Erythroblast (primary cell): ENCODE measurements at places on chromosomes 7 and 10.

DNA sequence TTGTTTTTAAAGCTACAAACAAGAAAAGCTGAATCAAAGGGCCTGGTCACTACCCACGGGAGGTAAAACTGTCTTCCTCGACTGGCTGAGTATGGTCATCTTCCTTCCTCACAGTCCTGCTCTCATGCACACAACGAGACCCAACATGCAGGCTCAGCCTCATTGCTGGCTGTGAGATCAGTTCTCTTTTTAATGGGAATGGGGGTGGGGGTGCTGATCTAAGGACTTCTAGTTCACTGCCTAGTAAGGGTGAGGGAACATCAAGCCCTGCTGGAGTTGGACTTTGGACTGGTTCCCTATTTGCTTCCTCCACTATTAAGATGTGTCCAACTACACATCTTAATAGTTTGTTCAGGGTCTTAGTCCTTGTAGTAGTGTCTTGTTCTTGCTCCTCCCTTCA lies 48.2 kb downstream of the ABCB4 start:
- no peak for DNase-seq

DNA sequence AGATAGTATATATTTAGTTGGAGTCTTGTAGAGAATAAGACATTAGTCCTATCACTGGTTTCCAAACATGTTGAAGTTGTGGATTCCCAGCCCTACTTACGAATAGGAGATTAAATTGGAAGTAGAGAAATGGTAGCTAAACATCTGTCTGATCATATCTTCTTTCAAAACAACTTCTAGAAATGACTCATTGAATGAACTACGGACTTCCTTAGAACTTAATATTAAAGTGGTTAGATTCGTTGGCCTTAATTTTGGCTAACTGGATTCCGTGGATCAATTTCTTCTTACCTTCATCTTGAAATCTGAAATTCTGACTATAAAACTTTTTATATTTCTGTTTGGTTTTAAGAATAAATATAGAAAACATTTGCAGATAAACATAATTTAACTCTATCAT lies 3.4 kb downstream of the PHF14 start:
- DNase-seq: no peak

DNA sequence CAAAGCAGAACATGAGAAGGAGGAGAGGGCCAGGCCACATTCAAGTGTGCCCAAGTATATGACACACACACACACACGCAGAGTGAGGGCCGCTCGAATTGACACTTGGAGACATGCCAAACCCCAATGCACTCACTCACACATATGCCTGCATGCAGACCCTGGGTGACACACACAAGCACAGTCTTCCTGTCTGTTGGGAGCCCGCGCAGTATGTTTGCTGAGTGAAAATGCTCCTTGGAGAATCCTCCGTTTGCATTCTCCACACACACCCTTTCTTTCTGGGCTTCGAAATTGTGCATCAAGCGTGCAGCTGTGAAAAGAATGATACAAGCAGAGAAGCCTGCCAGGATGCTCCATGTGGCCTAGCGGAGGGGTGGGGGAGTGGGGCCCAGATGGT lies 120.9 kb downstream of the PLXNA4 start:
- no peak for DNase-seq

DNA sequence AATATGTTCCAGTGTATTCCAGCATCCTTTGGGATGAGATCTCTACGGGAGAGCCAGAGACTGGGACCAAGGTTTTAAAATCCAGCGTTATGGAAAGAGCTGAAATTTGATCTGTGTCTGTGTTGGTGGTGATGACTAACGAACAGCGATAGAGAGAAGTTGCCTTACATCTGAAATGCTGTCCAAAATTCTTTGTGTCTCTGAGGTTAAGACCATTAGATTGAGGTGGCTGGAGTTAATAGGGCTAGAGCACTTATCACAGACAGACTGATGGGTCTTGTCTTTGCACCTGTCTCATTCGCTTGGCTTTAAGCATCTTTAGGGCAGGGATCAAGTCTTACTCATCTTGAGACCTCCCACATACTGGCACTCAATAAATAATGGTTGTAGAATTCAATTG lies 41.0 kb upstream of the RAPGEF5 start:
- DNase-seq: no peak

- DNase-seq: peak; percentile 41
These were observed 16.3 kb downstream of the ABI1 start for GRCh38 chr10:26844396-26844975.

DNA sequence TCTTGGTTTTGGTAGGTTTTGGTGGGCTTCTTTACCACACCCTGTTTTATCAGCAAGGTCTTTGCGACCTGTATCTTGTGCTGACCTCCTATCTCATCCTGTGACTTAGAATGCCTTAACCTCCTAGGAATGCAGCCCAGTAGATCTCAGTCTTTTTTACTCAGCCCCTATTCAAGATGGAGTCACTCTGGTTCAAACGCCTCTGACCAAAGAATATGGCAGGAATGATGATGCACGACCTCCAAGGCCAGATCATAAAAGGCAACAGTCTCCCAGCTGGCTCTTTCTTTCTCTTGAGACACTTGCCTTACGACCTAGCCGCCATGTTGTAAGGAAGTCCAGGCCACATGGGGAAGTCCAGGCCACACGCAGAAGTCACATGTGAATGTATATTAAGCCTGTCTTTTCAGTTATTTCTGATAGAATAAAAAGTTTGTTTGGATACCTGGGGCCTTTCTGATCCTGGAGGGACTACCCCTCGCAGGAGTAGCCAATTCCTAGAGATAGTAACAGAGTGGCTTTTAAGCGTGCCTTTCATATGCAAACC lies 10.5 kb upstream of the RADIL start:
- no peak for DNase-seq

DNA sequence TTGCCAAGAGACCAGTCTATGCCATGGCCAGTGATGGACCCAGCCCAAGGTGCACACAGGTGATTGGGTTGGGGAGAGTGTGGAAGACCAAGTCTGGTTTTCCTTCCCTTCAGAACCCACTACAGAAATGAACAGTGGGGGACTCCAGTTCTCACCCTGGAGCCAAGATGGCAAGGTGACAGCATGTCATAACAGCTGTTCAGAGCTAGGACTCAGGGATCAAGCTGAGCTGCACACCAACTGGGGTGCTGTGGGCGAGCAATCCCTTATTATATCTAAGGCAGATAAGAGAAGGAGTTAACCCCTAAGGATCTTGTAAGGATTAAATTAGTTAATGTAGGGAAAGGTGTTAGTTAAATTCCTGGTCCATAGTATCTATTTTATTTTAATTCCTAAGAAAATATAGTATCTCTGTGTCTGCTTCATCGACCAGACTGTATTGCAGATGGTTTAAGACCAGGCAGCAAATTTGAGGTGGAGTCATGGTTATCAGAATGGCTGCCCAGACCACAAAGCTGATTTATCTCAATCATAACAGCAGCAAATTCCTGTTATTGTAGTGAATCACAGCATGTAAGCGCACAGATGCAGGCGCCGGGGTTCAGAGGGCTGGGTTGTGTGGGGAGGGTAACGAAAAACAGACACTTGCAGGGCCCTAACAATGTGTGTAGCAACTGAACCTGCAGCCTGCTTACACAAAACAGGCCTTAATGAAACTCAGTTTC lies 208.7 kb upstream of the ZNF32 start:
- DNase-seq: no peak

GRCh38 chr7:30531286-30531685 lies 26.7 kb upstream of the GGCT start:
- DNase-seq: no peak

DNA sequence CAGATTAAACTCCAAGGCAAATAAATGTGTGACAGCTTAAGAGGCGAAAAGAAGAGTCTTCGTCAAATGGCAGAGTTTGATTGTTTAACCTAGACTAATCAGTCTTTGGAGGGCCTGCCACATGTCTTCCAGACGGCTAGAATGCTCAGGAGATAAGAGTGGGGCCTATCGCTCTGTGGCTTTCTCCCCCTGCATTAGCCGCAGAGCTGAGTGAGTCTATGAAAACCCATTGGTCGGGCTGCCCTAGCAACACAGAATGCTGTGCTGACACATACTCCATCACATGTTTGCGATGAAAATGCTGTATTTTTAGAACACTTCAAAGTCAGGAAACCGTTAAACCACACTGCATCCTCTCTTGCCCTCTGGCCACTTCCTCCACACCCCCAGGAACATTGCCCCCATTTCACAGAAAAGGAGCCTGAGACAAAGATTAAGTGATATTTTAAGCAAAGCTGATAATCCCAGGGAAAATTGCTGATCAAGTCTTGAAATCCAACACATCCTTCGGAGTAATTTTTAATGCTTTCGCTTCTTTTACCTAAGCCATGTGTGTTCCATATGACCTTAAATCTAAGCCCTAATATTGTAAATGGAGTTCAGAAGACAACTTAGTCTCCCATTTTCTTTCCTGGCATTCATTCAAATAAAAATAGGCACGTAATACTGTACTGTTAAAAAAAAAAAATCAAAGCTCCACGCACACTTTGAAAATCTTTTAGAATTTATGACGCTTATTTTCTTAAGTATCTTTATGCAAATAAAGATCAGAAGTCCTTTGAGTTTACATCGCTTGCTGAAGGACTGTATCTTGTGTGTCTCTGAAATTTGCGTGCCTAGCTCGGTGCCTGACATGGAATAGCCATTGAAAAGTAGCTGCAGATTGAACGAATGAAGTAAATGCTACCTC lies 161.2 kb downstream of the CELF2 start:
- peak; percentile 93 for DNase-seq

DNA sequence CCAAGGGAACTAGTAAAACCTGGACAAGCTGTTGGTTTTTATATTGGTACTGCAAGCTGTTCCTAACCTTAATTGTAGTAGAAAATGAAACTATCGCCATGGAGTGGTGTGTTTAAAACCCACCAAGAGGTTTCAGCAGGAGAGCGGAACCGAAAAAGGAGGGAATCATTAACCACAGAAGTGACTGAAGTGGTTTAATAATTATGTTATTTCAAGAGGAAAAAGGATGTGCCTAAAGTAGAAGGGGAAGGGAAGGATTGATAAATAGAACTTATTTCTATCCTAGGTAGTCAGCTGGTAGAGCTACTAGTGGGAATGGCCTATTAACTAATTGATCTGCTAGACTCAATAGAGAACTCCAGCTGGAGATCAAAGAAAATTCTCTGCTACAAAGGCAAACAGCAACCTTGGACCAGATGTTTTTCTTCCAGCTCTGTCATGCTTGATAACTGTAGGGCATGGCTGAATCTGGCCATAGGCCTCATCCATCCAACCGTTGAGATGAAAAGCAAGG lies 91.8 kb downstream of the BAMBI start:
- DNase-seq: no peak

DNA sequence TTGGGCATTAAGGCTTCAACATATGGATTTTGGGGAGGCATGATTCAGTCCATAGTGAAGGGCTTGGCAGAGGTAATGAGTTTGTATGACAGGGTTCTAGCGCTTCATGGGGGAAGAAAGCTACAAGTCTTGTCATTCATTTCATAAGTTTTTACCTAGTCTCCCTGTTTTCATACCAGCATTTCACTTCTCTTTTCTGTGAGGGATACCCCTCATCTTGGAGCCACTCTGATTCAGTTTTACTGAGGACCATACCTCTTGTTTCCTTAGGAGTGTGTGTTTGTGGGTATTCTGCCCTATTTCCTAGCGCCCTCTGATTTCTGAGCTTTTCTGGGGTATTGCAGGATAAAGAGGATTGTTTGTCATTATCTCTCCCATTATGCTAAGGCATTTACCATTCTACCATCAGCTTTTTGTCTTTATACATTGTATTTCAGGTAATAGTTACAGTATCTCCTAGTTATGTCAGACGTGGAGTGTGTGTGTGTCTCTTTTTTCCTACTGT lies 6.8 kb downstream of the RSBN1L start:
- no peak for DNase-seq

DNA sequence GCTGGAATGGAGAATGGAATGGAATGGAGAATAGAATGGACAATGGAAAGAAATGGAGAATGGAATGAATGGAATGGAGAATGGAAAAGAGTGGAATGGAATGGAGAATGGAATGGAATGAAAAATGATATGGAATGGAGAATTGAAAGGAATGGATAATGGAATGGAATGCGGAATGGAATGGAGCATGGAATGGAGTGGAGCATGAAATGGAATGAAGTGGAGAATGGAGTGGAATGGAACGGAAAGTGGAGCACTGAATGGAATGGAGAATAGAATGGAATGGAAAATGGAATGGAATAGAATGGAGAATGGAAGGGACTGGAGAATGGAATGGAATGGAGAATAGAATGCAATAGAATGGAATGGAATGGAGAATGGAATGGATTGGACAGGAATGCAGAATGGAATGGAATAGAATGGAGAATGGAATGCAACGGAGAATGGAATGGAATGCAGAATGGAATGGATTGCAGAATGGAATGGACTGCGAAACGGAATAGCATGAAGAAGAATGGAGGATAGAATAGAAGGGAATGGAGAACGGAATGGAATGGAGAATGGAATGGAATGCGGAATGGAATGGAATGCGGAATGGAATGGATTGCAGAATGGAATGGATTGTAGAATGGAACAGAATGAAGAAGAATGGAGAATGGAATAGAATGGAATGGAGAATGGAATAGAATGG lies 89.4 kb downstream of the NSUN6 start:
- DNase-seq: no peak

DNA sequence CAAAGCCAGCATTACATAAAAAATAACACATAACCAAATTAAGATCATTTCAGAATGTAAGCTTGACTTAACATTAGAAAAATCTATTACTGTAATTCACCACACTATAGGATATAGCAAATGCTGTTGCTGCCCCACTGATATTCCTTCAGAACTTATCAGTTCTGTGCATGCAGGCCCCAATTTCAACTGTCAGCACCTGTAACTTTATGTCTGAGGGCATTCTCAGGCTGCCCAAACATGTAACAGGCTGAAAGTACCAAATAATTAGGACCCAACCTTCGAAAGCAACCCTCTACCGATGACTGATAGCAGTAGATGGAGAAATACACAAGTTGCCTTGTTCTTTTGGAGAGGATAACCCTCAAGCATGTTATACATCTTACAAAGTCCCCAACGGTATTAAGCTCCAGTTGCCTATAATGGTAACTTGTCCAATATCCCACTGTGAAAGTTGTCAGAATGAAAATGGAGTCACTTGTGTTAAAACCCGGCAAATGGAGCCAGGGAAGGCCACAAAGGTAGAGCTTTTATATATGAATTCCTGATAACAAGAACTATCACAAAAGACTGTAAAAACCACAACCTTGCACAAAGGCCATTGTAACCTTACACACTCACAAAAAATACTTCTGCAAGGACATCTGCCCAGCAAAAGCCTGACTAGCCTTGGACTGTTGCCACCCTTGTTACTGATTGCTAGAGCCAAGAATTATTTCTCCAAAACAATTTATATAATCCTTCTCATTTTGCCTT lies 66.9 kb upstream of the ZNF746 start:
- DNase-seq: peak; percentile 72
